ENCODE measurements at places on chromosomes 1 and 21. TPM values are rescaled to one million over a fixed set of nuclear protein-coding genes. Genes with fewer than 3 reads are reported as not detected.

DNA sequence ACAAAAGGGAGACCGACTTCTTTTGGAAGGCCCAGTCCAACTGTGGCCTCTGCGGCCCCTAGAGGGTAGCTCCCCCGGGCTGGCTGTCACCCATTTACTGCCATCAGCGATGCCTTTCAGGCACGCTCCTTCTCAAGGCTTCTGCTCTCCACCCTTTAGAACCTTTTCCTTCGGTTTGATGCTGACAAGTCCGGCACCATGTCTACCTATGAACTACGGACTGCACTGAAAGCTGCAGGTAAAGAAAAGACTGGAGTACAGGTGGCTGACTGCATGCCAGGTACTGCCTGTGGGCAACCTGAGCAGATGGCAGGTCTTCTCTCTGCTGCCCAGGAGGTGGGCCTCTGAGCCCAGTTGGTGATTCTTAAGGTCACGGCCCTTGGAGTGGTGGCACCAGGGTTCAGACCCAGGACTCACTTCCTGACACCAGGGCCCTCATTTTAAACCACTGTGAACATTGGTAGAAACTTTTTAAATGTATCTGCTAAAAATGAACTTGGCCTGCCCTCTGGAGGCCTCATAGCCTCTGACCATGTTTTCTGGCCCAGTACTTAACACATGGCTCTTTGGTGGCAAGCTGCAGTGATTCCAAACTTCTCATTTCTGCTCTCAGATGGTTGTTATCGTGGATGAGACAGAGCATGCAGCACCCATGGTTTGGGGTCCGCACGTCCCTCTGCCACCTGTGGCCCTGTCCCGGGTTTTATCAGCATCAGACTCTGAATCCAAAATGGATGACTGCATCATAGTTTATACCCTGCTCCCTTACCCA, 45.7 kb downstream of the CAPN9 start:
- H3K36me3 ChIP-seq: no peaks in the 10 kb centered on the region
- peaks cover 8% of the 10 kb centered on the region for H3K27me3 ChIP-seq
- no peak overlapping the region for H3K4me3 ChIP-seq
- no peak overlapping the region for H3K27ac ChIP-seq

DNA sequence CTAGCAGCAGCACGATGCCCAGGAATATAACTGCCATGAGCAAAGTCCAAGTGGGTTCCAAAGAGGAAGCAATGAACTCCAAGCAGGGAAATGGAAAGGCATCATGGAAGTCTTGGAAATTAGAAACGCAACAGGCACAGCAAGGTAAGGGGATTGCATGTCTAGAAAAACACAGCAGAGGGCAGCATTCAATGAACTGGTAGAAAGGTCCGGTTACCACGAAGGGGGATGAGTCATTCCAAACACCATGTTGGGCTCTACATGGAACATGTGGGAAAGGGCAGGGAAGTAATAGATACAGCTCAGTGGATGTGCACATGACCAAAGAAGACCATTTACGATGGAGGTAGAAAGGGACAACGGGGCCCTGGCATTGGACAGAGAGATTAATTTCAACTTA, 36.4 kb downstream of the RXRG start:
- no peaks in the 10 kb centered on the region for H3K4me1 ChIP-seq
- no peaks in the 10 kb centered on the region for H3K36me3 ChIP-seq
- no peak overlapping the region for H3K27ac ChIP-seq
- H3K27me3 ChIP-seq: peaks cover 43% of the 10 kb centered on the region
- DNase-seq: no peak
- H3K4me3 ChIP-seq: no peak overlapping the region

DNA sequence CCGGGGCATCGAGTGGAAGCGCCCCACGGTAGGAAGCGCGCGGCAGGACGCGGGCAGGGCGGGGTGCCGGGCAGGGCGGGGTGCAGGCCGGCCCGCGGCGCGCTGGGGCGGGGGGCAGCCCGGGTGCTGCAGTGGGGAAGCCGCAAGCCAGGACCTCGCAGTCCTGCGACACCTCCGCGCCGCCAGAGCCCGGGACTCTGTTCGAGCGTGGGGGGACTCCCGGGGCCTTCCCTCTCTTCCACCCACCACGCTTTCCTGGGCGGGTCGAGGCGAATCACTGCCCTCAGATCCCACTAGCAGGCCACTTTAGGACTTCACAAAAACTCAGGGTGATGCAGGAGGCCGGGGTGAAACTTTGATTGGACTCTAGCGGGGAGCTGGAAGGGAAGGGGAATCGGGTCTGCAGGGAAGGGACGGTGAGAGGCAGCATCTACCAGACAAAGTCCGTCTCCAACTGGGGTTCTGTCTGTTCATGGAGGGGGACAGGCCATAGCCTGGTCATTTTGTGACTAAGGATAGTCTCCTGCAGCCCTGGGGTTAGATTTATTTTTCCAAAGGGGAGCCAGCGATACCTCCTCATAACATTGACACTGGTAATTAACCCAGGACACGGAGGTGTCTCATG, 623 bp downstream of the CAPN2 start:
- H3K4me3 ChIP-seq: peak overlapping the region; percentile 84
- peaks cover 66% of the 10 kb centered on the region for H3K4me1 ChIP-seq
- H3K36me3 ChIP-seq: peaks cover 6% of the 10 kb centered on the region
- no peak for DNase-seq
- peak overlapping the region; percentile 77 for H3K27ac ChIP-seq
- H3K27me3 ChIP-seq: no peaks in the 10 kb centered on the region

GRCh38 chr21:44846224-44846484, 27.3 kb downstream of the PTTG1IP start:
- H3K4me1 ChIP-seq: peaks cover 29% of the 10 kb centered on the region
- H3K36me3 ChIP-seq: peaks cover 24% of the 10 kb centered on the region
- H3K4me3 ChIP-seq: peak overlapping the region; percentile 52
- H3K27me3 ChIP-seq: no peaks in the 10 kb centered on the region

DNA sequence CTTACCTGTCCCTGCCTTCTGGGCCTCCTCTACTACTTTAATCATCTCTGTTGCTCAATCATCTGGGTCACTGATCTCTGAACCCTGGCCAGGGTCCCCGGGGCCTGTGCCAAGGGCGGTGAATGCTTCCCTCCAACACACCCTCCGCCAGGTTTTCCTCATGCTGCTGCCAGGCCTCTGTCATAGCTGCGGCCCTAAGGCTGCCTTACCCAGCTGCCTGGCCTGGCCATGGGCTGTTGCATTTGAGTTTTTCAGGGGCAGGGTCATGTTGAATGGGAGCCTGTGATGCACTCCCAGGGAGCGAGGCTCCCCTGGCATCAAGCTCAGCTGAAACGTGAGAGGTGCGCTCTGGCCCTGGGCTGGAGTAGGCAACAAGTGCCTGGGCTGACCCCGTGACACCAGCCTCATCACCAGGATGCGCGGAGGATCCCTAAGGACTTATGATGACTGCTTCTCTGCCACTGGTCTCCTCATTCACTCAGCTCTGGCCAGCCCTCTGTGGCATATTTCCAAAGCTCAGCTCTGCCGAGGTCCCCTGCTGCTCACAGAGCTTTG, 7.6 kb downstream of the EDN2 start:
- H3K27me3 ChIP-seq: no peaks in the 10 kb centered on the region
- no peaks in the 10 kb centered on the region for H3K36me3 ChIP-seq
- DNase-seq: no peak
- H3K4me1 ChIP-seq: no peaks in the 10 kb centered on the region
- H3K4me3 ChIP-seq: no peak overlapping the region

DNA sequence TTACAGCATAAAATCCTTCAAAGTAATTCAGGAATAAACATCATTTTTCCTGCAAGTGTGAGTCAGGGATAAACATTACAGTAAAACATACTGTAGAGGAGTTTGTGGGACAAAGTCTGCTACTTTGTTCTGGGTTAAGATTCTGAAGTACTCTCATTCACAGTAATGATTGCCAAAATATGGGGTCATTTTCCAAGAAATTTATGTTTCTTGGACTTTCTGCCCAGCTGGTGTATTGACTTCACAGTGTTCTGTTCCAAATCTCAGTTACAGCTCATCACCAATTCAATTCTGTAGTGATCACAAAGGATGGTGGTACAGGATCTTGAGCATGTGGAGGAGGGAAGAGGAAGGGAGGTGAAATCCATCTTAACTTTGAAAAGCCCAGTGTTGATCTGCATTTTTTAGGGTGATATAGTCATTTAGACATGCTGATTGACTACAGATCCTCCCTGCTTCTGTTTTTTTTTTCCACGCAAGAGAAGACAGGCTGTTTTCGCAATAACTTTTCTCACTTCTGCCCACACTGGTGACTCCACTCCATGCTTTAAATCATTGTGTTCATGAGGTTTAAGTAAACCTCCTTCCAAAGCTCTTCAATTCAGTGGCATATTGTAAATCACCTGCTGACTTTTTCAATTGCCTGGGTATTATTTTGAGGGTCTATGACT, 60.4 kb upstream of the C1orf53 start:
- no peak for DNase-seq
- H3K4me1 ChIP-seq: no peaks in the 10 kb centered on the region
- no peak overlapping the region for H3K4me3 ChIP-seq
- no peaks in the 10 kb centered on the region for H3K27me3 ChIP-seq
- H3K36me3 ChIP-seq: no peaks in the 10 kb centered on the region

The NPR1 gene
- not detected for total RNA-seq

GRCh38 chr1:39898191-39898590, 3.5 kb downstream of the MYCL start:
- peaks cover 19% of the 10 kb centered on the region for H3K4me1 ChIP-seq
- H3K27me3 ChIP-seq: peaks cover 44% of the 10 kb centered on the region
- no peaks in the 10 kb centered on the region for H3K36me3 ChIP-seq

DNA sequence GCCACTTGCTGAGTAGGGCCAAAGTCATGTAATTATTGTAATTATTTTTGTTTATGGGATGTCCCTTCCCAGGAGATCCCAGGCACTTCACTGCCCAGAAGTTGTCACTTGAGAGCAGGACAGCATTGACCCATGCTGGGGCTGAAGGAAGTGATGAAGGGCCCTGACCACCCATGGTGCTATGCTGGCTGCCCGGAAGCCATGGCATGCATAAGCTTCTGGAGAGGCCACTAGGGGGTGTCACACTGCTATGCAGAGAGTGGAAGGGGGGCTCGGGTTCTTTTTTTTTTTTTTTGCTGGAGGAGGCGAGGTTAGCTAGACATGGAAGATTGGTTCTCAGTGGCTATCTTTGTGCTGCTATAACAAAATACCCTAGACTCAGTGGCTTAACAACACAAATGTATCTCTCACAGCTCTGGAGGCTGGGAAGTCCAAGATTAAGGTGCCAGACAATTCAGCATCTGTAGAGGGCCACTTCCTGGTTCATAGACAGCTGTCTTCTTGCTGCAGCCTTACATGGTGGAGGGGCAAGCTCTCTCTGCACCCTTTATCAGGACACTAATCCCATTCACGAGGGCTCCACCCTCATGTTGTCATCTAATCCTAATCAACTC, 84.9 kb downstream of the CNIH3 start:
- DNase-seq: no peak
- H3K4me1 ChIP-seq: no peaks in the 10 kb centered on the region
- no peaks in the 10 kb centered on the region for H3K36me3 ChIP-seq
- H3K27me3 ChIP-seq: no peaks in the 10 kb centered on the region
- H3K4me3 ChIP-seq: no peak overlapping the region
- H3K27ac ChIP-seq: no peak overlapping the region

DNA sequence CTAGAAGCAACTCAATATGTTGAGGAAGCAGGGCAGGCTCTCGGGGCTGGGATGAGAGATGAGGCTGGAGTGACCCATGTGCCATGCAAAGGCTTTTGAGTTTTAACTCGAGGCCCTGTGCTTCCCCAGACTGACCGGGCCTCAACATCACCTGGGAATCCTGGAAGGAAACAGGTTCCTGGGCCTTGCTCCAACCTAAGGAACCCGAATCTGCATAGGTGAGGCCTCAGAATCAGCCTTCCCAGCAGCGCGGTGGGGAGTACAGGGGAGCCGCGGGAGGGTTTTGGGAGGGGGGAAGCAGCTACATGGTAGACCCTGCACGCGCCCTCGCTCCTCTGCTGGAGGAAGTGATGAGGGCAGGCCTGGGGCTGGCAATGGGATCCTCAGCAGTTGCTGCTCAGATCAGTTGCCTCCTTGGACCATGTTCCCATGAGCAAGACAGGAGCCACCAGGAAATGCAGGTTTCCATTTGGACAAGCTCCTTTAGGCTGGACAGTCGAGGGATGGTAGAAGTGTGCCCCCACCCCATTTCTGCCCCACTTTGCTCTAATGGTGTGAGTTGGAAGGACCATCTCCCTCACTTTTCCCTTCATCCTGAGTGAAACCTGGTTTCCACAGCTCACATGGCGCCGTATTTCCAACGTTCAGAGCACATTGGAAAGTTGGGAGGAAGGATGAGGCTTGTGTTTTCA, 4.5 kb upstream of the KIAA1614 start:
- peaks cover 7% of the 10 kb centered on the region for H3K27me3 ChIP-seq
- H3K36me3 ChIP-seq: no peaks in the 10 kb centered on the region
- H3K27ac ChIP-seq: no peak overlapping the region
- peaks cover 5% of the 10 kb centered on the region for H3K4me1 ChIP-seq
- no peak overlapping the region for H3K4me3 ChIP-seq

GRCh38 chr1:31161571-31161970, 78.1 kb downstream of the NKAIN1 start:
- H3K36me3 ChIP-seq: no peaks in the 10 kb centered on the region
- H3K27ac ChIP-seq: no peak overlapping the region
- H3K27me3 ChIP-seq: no peaks in the 10 kb centered on the region
- no peak for DNase-seq

GRCh38 chr1:204337036-204337429, 22.7 kb downstream of the PLEKHA6 start:
- no peak overlapping the region for H3K4me3 ChIP-seq
- no peaks in the 10 kb centered on the region for H3K4me1 ChIP-seq
- no peak for DNase-seq
- H3K36me3 ChIP-seq: no peaks in the 10 kb centered on the region
- H3K27ac ChIP-seq: no peak overlapping the region

- H3K4me1 ChIP-seq: peaks cover 37% of the 10 kb centered on the region
- peaks cover 15% of the 10 kb centered on the region for H3K36me3 ChIP-seq
- no peak overlapping the region for H3K4me3 ChIP-seq
- no peaks in the 10 kb centered on the region for H3K27me3 ChIP-seq
- no peak overlapping the region for H3K27ac ChIP-seq
Measured at GRCh38 chr1:25691211-25691610, 74.6 kb downstream of the MAN1C1 start.

GRCh38 chr1:185441605-185442004, 124.6 kb upstream of the IVNS1ABP start:
- no peaks in the 10 kb centered on the region for H3K36me3 ChIP-seq
- no peak overlapping the region for H3K4me3 ChIP-seq
- DNase-seq: no peak

- DNase-seq: no peak
- H3K27me3 ChIP-seq: no peaks in the 10 kb centered on the region
- H3K4me3 ChIP-seq: no peak overlapping the region
- no peaks in the 10 kb centered on the region for H3K36me3 ChIP-seq
- no peak overlapping the region for H3K27ac ChIP-seq
- H3K4me1 ChIP-seq: peaks cover 46% of the 10 kb centered on the region
Measured at GRCh38 chr1:222417264-222417663, 130.6 kb downstream of the HHIPL2 start.

- DNase-seq: no peak
- H3K4me1 ChIP-seq: no peaks in the 10 kb centered on the region
- H3K27me3 ChIP-seq: no peaks in the 10 kb centered on the region
- H3K36me3 ChIP-seq: peaks cover 7% of the 10 kb centered on the region
Measured at GRCh38 chr1:50774759-50775351, 185.2 kb downstream of the FAF1 start.

The KCND3 gene
- total RNA-seq: not detected

GRCh38 chr1:187046293-187046692, 217.5 kb downstream of the PLA2G4A start:
- H3K4me3 ChIP-seq: no peak overlapping the region
- DNase-seq: no peak
- H3K4me1 ChIP-seq: no peaks in the 10 kb centered on the region
- H3K36me3 ChIP-seq: no peaks in the 10 kb centered on the region

All from CD4-positive, alpha-beta T cell (primary cell).